ENCODE measurements at places on chromosomes 1 and 21. TPM values are rescaled to one million over a fixed set of nuclear protein-coding genes. Genes with fewer than 3 reads are reported as not detected.

- DNase-seq: no peak
Measured at GRCh38 chr1:248913933-248914332, 7.9 kb downstream of the PGBD2 start.

DNA sequence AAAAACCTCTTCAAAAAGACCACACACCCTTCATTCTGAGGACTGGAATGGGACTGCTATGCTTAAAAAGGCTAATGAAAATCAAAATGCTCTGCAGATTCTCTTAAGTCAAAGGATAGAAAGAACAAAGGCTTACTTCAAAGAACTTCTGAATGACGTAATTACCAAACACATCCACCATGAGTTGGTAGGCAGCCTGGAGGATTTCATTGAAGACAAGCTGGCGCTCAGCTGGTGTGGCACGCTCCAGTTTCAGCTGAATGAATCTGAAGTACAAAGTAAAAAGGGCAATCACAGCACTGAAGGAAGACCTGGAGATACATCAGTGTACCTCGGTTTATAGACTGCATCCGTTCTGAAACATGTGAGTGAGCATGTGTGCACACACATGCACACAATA lies 43.5 kb upstream of the SDC3 start:
- no peak for DNase-seq

DNA sequence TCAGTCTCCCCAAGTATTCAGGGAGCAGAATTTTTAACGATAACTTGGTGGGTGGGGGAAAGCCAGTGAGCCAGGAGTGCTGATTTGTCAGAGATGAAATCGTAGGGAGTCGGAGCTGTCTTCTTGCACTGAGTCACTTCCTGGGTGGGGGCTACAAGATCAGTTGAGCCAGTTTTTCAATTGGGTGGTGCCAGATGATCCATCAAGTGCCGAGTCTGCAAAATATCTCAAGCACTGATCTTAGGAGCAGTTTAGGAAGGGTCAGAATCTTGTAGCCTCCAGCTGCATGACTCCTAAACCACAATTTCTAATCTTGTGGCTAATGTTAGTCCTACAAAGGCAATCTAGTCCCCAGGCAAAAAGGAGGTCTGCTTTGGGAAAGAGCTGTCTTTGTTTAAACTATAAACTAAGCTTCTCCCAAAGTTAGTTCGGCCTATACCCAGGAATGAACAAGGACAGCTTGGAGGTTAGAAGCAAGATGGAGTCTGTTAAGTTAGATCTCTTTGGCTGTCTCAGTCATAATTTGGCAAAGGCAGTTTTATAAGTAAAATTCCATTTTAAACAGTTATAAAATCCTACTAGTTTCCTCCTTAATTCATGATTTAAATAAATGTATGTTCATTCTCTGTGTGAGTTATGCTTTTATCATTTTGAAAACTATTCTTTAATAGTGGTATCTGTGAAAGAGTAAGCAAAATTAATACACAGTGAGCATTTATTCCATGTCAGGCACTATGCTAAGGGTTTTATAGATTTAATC lies 51.7 kb downstream of the SLC16A1 start:
- DNase-seq: peak; percentile 81

SLC45A3 gene
- 0.15 TPM for total RNA-seq
